Gastroesophageal sphincter (tissue), 4 donors: ENCODE measurements at places on chromosomes 5 and 9. TPM values are rescaled to one million over a fixed set of nuclear protein-coding genes. Genes with fewer than 3 reads are reported as not detected.

LSM11 gene
- 38.4 TPM for total RNA-seq

IL9 gene
- not detected for total RNA-seq

IL3 gene
- not detected for total RNA-seq

CFAP90 gene
- total RNA-seq = not detected

BTNL9 gene
- 18.6 TPM for total RNA-seq

IFNK gene
- not detected for total RNA-seq

INSL6 gene
- not detected for total RNA-seq

C9orf50 gene
- total RNA-seq = 0.27 TPM

ISL1 gene
- total RNA-seq = 21.3 TPM

WNK2 gene
- total RNA-seq = 38.9 TPM

SLC45A2 gene
- not detected for total RNA-seq

TSSK1B gene
- total RNA-seq = not detected

GPX8 gene
- 11.2 TPM for total RNA-seq

ECM2 gene
- 17.4 TPM for total RNA-seq

GDA gene
- not detected for total RNA-seq

WDR41 gene
- total RNA-seq = 55.7 TPM

PCDHA1 gene
- not detected for total RNA-seq

WWC1 gene
- 1.1 TPM for total RNA-seq

MED7 gene
- 11.1 TPM for total RNA-seq
